ENCODE measurements at places on chromosomes 1 and 21.
A peak's percentile ranks its signal among the peaks of the same experiment; 100 is the strongest.

DNA sequence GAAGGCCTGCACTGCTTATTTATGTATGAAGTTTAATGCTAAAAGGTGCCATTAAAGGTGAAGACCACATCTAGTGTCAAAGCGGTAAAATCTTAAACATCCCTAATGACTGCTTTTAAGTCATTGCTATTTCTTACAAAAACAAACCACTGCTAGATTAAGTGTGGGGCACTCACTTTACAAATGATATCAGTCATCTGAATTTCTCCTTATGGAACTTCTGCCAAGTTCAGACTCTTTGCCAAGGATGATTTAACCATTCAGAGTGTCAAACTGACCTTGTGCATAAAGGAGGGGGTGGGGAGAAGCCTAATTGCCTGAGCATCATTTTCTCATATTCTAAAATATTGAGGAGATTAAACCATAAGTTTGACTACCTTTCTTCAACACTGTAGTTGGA is 271.5 kb downstream of the TGFB2 start:
- no peak for DNase-seq

DNA sequence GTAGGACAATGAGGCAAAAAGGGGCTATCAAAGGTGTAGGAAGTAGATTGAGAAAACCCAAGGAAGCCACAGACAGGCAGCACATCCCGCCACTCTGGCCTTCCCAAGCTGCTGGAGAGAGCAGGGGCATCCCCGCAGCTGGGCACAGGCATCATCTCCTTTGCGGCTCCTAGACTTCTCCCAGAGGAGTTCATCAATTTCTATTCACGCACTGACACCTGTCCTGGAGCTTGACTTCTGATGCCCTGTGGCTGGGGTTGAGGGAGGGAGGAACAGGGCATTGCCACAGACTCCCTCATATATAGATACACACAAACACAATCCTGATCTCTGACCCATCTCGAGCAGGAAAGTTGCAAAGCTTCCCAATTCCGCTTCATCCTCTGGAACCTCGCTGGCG is 1.9 kb upstream of the TFAP2E start:
- no peak for DNase-seq

DNA sequence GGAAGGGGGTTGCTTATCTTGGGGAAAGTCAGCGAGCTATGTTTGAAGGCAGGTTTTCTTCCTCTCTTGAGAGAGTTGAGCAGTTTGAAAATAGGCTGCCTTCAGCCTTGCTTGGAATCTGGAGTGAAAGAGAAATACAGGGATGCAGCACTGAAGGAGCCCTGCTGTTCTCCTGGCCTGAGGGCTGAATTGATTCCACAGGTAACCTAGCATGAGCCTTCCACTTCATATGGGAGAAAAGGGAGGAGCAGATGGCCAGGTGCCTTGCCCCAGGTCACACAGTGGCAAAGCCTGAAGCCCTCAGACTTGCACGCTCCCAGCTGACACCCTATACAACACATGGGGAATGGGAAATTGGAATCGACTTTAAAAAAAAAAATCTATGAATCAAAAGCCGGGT is 88.0 kb upstream of the WLS start:
- DNase-seq = no peak

- no peak for DNase-seq
Measured at GRCh38 chr1:75170981-75171380, 36.8 kb downstream of the LHX8 start.

- no peak for DNase-seq
Measured at GRCh38 chr1:46503421-46503820, 13.8 kb downstream of the DMBX1 start.

GRCh38 chr1:165565751-165566490 is 22.1 kb downstream of the LRRC52 start:
- no peak for DNase-seq

DNA sequence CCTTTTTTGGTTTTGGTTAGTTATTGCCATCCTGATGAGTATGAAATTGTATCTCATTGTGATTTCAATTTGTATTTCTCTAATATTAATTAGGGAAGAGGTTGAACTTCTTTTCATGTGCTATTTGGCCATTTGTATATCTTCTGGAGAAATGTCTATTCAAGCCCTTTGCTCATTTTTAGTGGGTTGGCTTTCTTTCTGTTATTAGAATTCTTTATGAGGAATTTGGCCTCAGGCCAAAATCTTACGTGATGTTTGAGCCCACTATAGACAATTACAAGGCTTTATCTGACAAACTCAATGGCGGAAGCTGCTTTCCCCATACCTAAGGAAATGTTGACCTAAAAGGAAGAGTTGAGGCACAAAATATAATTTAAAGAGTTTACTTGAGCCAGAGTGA is 32.9 kb downstream of the IVNS1ABP start:
- DNase-seq = no peak

- DNase-seq = no peak
Measured at GRCh38 chr21:20270365-20271055, 727.7 kb upstream of the NCAM2 start.

DNA sequence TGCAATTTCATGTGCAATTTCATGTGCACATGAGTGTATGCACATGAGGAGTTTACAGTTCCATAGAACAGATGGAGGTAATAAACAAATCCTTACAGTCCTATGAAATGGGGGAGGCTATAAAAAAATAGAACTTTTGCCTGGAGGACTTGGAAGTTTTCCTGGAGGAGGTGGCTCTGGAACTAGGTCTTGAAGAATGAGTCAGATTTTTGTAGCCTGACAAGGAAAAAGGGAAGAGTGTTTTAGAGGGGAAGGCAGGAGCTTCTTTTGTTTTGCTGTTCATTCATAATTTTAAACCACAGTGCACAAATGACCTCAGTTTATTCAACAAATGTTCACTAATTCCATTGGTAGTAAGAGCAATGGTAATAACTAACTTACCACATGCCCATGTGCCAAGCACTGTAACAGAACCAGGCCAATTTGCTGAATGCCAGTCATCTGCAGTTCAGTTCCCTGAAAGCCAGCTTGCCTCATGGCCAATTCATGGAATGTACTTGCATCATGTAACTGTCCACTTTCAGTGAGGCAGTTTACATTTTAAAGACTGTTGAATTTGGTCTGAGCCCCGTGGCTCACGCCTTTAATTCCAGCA is 2.7 kb downstream of the DIO1 start:
- DNase-seq = no peak

DNA sequence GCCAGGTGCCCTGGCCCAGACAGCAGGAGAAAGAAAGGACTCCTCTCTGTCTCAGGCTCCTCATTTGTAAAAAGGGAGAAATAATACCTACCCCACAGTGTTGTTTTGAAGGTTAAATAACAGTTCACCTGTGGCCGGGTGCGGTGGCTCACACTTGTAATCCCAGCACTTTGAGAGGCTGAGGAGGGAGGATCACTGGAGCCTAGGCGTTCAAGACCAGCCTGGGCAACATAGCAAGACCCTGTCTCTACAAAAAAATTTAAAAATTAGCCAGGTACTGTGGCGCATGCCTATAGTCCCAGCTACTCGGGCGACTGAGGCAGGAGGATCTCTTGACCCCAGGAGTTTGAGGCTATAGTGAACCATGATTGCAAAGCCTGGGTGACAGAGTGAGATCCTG is 2.5 kb upstream of the TMEM200B start:
- DNase-seq = no peak

GRCh38 chr1:92877081-92877711 is 45.4 kb downstream of the RPL5 start:
- DNase-seq = no peak

DNA sequence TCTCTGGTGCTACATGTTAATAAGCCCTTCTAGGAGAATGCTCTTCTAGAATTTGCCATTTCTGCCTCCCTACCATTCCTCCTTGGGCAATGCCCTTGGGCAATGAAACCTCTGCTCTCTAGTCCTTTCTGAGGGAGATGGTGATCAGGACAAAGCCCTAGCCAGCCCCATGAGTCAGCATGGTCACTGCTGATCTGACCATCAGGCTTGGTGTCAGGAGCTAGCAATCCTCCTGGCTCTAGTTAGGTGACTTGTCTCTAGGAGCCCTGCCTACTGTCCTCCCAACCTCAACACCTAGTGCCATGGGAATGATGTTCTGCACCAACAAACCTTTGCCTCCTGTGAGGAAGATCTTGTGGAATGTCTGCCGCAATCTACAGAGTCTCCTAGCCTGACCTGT is 89.8 kb downstream of the NMNAT2 start:
- no peak for DNase-seq

DNA sequence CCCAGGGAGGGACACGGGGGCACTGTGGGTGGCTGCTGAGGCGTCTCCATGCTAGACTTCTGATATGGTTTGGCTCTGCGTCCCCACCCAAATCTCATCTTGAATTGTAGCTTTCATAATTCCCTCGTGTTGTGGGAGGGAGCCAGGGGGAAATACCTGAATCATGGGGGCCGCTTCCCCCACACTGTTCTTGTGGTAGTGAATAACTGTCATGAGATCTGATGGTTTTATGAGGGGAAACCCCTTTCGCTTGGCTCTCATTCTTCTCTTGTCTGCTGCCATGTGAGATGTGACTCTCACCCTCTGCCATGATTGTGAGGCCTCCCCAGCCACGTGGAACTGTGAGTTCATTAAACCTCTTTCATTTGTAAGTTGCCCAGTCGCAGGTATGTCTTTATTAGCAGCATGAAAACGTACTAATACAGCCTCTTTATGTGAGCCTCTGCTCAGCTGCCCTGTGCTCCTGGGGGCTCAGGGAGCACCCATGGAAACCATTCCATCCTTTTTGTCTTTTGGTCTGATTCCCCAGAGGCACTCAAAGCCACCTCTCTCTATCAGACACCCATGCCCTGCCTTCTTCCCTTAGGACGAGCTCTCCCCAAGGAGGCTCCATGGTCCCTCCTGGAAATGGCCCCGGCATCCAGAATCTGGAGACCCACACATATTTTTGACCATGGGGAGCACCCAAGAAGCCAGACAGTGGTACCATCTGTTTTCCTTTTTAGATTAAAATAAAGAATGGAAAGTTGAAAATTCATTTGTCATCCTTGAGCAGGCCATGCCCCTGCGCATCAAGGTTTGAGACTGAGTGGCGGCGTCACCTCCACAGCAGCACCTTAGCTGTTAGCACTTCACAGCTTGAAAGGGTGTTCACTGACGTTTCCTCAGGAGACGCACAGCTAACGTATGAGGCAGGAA is 65.9 kb upstream of the FAM20B start:
- peak; percentile 10 for DNase-seq

GRCh38 chr1:103254691-103255090 is 146.4 kb upstream of the COL11A1 start:
- no peak for DNase-seq

DNA sequence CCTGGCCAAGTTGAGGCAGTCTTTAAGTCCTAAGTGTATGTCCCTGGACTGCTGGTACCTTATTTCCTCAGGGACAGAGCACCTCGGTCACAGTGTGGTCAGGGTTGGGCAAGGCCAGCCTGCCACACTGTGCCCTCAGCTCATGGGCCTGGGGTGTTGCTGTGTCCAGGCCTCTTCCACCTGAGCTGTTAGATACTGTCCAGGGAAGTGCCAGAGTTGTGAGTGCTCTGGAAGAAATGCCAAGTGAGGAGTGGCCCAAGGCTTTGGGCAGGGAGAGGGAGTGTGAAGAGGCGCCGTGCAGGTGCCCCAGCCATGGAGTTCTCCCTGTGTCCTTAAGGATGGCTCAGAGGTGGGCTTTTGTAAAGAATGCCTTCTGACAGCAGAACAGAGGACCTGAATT is 15.3 kb downstream of the URB2 start:
- no peak for DNase-seq

DNA sequence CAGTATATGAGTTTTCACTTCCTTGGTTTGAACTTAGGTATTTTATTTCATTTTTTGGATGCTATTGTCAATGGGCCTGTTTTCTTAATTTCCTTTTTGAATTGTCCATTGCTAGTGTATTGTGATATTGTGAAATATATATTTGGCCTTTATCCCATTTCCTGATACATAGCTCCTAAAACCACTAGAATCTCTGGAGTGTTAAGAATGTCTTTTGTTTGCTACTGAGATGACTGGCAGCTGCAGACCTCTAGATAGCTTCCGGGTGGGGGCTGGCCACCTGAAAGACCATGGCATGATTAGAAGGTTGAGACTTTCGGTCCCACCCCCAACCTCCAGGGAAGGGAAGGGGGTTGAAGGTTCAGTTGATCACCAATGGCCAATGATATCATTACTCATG is 245.4 kb downstream of the KCNJ6 start:
- DNase-seq = no peak

DNA sequence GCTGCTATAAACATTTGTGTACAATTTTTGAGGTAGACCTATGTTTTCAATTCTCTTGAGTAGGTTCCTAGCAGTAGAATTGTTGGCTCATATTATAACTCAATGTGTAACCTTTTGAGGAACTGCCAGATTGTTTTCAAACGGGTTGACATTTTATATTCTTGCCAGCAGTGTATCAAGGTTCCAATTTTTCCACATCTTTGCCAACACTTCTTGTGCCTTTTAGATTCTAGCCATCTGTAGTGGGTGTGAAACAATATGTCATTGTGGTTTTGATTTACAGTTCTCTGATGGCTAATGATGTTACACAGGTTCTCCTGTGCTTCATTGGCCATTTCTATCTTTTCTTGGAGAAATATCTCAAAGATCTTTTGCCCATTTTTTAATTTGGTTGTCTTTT is 36.4 kb downstream of the MAP3K7CL start:
- DNase-seq = no peak

GRCh38 chr1:198234520-198235251 is 77.9 kb downstream of the NEK7 start:
- no peak for DNase-seq

GRCh38 chr1:233672732-233673131 is 58.8 kb downstream of the KCNK1 start:
- no peak for DNase-seq

DNA sequence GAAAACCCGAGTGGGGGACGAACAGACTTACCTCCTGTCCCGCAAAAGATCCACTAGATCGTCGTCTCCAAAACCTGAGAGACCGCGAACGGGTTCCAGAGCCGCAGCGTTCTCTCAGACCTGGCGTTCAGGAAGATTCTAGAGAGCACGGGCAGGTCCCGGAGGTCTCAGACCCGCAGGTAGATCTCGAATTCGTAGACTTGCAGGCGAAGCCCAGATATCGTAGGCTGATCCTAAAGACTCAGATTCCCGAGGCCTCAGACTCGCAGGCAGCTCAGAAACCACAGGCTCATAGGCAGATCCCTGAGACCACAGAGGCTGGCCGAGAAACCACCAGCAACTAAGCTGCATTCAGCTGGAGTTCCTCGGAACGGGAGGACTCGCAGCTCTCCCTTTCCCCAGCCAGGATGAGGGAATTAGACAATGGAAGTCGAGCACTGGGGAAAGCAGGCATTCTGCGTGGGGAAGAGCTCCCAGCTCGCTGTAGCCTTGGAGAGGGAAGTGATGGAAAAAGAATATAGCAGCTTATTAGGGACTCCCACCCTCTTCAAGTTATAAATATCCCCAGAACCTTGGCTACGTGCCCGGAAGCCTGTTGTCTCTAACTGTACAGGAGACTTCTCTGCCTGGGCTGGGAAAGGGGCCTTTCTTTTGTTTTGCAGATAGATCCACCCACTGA is at the start of gene ZNF436:
ZNF436 (minus strand) TSS at position 502 of the 679 bp plus-strand sequence. CDS start 1,831 bp downstream, outside the sequence.
- peak; percentile 59 for DNase-seq

Measured in stimulated activated naive CD8-positive, alpha-beta T cell treated with anti-CD3 and anti-CD28 coated beads, Interleukin-15, Interleukin-2, amounts not matched to agents 100 U/mL and 50 U/mL, for 24 hours (primary cell).